ENCODE measurements at places on chromosomes 1 and 21. TPM values are rescaled to one million over a fixed set of nuclear protein-coding genes. Genes with fewer than 3 reads are reported as not detected.

The TRIM58 gene
- 3.5 TPM for polyA plus RNA-seq

The TSNAX gene
- 46.3 TPM for polyA plus RNA-seq

DNA sequence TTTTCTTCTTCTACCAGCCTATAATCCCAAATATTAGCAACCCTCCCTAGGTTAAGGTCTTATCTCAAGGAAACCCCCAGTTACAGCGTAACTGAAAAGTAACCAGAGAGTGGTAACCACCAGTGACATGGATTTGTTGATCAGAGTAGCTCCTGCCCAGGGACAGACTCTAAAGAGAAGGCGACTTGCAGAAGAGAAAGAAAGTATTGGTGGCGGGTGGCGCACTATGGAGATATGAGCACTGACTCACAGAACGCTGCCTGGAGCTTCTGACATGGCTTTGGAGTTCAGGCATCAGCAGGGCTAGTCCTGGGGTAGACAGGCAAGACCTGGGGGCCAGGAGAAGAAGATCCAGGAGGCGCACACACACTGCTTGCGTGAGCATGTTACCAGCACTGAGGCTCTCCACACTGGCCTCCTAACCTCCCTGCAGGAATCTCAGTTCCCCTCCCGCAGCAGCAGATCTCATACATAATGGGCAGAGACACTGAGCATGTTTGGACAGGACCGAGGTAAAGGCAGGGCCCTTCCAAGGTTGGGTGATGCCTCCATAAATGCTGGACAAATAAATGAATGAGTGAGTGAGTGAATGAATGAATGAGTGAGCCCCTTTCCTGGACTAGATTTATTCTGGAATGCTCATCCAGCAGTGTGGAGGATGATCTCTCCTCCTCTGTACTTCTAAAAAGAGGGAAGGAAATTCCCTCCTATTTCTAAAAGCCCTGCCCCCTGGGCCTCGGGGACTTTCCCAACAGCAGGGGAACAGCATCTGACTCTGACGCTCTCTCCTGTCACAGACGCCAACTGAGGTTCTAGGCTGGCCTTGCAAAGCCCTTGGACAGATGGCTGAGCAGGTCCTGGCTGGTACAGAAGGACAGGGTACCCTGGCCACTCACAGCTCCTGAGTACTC is 175.5 kb downstream of the CLIC6 start:
- DNase-seq: no peak

DNA sequence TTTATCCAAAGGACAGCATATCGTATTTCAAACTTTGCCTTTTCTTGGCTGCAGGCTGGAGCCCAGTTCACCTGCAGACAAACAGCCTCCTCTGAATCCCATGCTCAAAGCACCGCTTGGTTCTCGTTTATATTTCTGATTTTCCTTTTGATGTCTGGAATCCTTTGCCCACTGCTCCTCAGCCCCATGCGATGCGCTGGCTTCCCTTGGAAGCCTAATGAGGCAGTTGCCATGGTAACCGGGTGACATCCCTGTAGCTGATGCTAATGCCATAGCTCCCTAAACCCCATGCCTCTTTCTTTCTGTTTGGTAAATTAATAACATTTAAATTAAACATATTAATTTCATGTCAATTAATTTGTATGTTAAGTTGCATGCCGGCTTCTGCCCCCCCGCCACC is 327.1 kb downstream of the PRDM2 start:
- no peak for DNase-seq

GRCh38 chr1:218380125-218380977 is 35.2 kb downstream of the TGFB2 start:
- peak; percentile 94 for DNase-seq

The HAPLN2 gene
- not detected for polyA plus RNA-seq

- no peak for DNase-seq
Observed at GRCh38 chr1:91552091-91552490, 51.4 kb downstream of the CDC7 start.

GRCh38 chr1:189805735-189806134 is 671.9 kb downstream of the BRINP3 start:
- no peak for DNase-seq

DNA sequence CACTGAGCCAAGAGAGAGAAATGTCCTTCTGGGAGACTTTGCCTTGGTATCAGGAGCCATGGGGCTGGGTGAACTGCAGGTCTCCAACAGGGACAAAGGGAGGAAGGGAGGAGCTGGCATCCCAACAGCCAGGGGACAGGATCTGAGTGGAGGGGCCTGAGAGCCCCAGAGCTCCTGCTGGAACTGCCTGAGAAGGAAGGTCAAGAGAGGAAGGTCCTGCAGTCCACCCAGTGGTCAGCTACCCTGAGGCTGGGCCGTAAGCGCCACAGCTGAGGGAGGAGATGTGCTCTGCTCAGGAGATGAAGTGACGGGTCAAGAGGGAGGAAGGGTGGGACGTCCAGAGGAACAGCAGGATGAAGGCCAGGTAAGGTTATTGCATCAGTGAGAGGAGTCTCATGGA is 7.5 kb upstream of the CLEC20A start:
- DNase-seq: no peak

DNA sequence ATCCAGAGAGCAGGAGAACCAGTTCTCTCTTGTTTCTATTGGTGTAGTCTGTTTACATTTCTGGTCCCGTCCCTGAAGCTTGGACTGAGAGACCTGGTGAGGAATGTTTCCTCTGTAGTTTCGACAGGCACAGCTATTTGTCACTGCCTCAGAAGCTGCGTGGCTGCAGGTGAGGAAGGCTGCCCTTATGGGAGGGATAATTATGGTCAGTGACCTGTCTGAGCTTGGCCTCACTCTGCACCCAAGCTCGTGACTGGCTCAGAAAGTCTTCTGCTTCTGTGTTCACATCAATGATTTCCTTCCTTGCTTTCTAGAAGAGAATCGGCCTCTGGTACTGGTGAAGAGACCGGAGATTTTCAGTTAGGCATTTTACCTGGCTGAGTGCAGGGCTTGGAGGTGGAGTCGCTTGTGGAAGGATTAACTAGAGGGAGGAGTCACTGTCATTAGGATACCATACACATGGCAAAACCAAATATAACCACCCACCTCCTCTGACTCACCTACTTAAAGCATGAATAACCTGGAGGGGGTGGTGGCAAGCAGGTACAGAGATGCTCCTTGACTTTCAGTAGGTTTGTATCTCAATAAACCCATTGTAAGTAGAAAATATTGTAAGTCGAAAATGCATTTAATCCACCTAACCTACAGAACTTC is 19.9 kb upstream of the WDR26 start:
- DNase-seq: no peak

The LCE3D gene
- not detected for polyA plus RNA-seq
